Mucosa of gallbladder (tissue), 1 donor: ENCODE measurements at places on chromosomes 3 and 15. TPM values are rescaled to one million over a fixed set of nuclear protein-coding genes. Genes with fewer than 3 reads are reported as not detected.

- no peak for DNase-seq
These were observed 754.1 kb downstream of the NR2F2 start for GRCh38 chr15:97084650-97085049.

- DNase-seq, result no peak
These were observed 13.1 kb downstream of the HDGFL3 start for GRCh38 chr15:83194528-83194927.

DNA sequence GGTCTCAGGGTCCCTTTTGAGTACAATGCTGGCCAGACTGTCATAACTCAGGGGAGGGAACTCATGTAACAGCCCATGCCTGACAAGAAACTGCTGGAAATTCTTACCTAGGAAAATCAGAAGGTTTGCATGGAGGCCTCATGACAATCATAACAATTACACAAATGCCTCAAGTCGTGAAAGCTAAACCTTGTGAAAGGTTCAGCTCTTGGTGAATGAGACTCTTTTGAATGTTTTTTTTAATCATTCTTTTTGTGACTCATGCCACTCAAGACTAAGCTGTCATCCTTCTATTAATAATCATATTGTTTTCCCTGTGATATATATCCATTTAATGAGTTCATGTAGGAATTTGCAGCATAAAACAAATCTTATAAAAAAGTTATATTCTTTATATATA is 61.4 kb upstream of the LEKR1 start:
- DNase-seq, result no peak

GRCh38 chr3:169152319-169152718 is 511.2 kb downstream of the MECOM start:
- DNase-seq, result no peak

DNA sequence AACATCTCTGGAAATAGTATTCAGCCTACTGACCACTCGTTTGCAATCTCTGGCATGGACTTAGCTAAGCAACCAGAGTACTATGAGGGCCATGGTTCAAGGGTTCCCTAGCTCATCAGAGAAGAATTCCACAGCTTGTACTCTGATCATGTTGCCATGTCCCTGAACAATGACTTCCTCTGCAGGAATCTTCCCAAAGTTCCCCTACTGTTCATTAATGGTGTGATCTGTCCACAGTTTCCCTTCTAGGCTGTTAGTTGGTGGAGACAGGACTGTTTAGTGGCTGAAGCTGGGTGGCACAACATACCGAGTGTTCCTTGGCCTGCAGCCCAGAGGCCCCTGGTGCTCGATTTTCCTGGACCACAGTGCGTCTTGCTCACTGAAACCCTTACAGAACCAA is 44.4 kb upstream of the GALNT15 start:
- DNase-seq, result no peak

DNA sequence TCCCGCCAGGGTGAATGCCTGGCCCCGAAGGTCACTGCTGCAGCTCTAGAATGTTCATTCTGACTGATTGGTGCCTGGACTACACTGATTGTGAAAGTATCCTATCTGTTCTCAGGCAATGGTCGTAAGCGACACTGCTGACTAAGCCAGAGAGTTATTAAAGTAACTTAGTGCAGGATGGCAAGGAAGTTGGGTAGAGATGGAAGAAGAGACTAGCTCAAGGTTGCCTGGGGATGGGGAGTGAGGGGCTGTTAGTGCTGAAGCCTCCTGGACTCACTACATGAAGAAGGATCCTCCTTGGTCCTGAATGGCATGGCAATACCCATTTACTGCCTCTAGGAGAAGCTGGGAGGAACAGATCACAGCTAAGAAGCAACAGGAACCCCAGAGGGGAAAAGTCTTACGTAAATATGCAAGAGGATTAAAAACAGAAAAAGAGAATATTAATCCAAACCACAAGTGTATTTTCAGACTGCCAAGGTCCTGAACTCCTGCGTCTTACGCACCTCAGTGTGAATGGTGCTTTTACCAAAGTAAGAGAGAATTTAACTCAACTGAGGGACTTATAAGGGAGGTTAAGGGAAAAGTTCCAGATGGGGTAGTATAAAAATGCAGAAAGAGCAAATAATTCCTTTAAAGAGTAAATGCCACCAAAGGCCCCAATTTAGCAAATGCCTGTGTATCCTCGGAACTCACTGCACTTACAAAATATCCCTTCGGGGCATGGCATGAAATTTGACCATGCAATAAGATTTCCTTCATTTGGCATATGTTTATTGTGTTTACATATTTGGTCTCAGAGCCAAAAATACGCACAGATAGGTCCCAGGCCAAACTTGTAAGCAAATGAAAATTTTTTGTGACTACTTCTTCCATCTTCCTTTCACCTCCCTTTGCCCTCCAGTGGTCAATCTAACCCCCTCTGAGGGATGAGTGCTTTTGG is 64.0 kb upstream of the DGKG start:
- no peak for DNase-seq

GRCh38 chr3:124519591-124520194 is 210.6 kb upstream of the UMPS start:
- DNase-seq, result no peak

DNA sequence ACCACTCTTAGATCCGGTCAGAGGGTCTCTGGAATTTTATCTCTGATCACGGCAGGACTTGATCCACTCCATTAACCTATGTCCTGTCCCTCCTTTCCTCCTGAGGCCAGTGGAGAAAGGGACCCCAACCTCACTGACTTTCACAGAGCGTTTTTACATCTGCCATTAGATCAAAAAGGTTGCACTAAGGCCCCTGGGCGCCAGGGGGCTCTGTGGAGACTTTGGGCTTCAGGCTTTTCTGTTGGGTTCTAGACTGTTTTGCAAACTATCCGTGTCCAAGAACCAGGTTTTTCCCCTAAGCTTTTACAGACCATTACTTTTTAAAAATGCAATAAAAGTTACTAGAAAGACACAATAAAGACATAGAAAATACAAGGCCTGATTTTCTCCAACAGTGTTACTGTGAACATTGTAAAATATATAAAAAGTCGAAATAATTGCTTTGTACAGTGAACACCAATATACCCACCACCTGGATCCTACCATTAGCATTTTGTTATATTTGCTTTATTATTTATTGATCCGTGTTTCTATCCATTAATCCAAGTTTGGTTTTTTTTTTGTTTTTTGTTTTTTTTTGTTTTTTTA is 159.7 kb downstream of the POLR2M start:
- peak; percentile 58 for DNase-seq

GRCh38 chr3:86208772-86209171 is 782.2 kb downstream of the VGLL3 start:
- DNase-seq, result no peak

DNA sequence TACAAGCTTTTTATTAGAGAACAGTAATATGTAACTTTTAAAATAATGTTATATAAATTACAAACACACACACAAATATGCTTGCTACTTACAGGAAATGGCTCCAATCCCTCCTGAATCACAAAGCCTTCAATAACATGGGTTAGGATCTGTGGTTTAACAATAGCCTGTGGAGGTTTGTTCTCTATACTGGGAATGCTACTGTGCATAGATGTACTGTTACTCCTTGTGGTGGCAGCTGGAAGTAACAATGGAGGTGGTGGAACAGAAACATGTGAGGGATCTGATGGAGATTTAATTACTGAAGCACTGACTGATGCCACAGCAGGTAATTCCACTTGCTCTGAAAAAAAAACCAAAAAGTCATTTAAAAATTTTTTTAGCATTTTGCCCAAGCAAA is 64.4 kb downstream of the PHC3 start:
- no peak for DNase-seq

DNA sequence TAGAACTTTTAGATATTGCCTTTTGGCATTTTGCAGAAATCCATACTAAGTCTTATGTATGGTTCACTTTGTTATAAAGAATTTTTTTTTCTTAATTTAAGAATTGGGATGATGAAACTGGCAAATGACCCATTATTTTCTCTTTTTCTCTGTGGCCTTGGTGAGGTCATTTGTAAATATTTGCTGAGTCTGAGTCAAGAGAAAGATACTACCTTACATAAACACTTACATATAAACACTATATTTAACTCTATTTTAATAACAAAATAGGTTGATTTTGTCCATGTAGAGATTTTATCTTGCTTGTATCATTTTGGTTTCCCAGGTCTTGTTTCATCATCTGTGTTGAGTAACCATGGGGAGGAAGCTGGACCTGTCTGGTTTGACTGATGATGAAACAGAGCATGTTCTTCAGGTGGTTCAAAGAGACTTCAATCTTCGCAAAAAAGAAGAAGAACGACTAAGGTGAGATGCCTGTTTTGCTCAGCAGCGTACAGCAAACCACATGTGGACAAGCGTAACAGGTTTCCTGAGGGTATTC is 91.1 kb downstream of the MYRIP start:
- no peak for DNase-seq

- no peak for DNase-seq
These were observed 505.6 kb downstream of the LPP start for GRCh38 chr3:188659449-188660090.

- no peak for DNase-seq
These were observed 75.6 kb upstream of the MBNL1 start for GRCh38 chr3:152192936-152193672.

- DNase-seq, result no peak
These were observed 213.7 kb upstream of the ADAMTS9 start for GRCh38 chr3:64901522-64901885.

Gene CFAP100
- total RNA-seq, result 0.40 TPM

Gene LRRC31
- total RNA-seq, result 2.9 TPM
